Smooth muscle cell of the brain vasculature (primary cell): ENCODE measurements at places on chromosomes 13 and 19.

DNA sequence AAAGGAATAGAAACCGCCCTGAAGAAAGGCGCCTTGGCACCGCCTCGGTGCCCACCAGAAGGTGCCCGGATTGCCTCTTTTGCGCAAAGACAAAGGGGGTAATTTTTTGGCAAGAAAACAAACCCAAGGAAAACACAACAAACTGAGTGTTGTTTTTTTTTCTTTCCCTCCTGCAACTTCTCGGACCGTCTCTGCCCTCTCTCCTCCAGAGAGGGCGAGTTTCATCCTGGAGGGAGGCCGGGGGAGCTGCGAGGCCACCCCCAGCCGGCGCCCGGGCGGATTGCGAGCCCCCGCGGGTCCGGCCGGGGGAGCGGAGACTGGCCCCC lies 2.3 kb downstream of the ZNF536 start:
- DNase-seq = no peak

- no peak for DNase-seq
Measured at GRCh38 chr13:106302011-106302410, 233.5 kb downstream of the EFNB2 start.

DNA sequence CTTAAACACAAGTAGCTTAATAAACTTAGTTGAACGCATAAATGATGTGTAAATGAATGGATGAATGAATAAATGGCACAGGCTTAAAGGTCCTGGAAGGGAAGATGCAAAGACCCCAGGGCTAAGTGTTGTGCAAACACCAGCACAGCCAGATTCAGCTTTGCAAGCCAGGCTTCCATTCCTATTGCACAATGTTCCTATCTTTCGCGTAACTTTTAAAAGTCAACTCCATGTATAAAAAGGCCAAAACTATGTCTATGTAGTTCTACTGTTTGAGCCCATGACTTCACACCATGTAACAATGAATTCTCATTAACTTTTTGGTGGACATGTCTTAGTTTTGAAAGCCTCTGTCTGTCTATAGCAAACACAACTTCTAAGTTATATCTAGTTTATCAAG lies 226.0 kb downstream of the NALCN start:
- DNase-seq = no peak

GRCh38 chr13:102710261-102710679 lies 15.4 kb upstream of the METTL21C start:
- no peak for DNase-seq

DNA sequence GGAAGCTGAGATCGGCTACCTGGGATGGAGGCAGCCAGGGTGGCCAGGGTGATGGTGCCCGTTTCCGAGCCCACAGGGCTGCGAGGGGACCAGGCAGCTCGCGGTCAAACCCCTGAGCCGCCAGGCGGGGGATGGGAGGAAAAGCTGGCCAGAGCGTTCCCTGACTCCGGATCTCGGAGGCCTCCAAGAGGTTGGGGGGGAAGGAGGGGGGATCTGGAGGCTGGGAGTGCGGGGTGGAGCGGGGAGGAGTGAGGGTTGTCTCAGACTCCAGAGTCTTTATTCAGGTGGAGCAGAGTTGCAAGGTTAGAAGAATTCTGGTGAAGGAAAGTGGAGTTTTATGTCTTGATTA lies 1.1 kb downstream of the CACNG7 start:
- no peak for DNase-seq

DNA sequence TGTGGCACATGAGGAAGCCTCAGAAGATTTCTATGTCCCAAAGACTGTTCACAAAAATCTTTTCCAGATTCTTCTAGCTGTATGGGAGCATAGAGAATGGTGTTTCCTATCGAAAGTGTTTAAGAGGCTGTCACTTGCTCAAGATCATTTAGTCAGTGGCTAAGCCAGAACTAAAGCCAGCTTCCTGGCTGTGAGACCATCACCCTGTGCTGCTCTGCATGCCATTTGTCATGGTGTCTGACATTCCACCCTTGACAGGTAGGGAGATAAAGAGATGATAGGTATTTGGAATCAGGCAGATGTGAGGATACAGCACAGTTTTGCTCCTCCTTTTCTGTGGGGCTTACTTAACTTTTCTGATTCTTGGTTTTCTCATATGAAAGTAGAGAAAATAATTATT lies 177.3 kb downstream of the DNAJC15 start:
- no peak for DNase-seq

DNA sequence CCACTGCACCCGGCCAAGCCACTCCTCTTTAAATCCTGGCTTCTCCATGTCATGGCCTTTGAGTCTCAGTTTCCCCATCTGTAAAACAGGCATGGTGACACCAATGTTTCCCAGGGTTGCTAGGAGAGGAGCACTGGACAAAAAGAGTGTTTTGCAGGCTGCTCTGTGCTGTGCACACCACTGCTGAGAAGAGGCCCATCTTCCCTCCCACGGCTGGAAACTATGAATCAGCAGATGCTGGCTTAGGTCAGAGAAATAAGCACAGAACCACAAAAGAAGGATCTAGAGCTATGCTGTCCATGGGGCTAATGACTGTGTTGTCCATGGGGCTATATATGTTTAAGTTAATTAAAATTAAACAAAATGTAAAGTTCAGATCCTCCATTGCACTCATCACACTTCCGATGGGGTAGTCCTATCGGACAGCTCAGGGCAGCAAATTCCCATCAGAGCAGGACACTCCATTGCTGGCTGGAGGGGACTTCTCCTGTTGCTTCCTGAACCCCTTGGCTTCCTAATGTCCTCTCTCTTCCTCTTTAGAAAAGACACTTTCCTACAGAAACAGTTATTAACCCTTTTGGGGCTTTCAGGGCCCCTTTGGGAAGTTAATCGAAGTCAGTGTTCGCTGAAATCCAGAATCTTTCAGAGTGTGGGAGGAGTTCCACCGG lies 37.1 kb downstream of the TSHZ3 start:
- no peak for DNase-seq

DNA sequence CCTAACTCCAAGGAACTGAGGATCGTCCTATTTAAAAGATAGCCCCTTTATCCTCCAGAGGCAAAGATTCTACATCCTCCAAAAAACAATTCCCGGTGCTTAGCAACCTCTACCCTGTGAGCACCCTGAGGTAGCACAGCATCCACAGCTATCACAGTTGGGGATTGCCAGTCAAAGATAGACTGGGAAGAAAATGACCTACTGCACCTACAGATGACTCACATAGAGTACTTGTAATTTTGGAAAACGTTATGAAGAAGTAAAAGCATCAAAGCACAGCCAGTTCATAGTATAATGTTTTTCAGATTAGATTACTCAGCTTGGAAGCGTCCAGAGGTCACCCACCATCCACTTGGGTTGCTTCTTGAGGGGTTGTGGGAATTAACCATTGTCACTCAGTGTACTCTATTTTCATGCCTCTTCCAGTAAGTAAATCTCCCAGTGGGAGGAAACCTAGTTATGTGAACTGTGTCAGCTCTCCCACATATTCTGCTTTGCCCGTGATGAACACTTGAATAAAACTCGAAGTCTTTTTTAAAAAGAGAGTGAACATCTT lies 8.9 kb upstream of the FAM124A start:
- DNase-seq = peak; percentile 57

- no peak for DNase-seq
Measured at GRCh38 chr13:104431895-104432294, 1365.7 kb upstream of the SLC10A2 start.

DNA sequence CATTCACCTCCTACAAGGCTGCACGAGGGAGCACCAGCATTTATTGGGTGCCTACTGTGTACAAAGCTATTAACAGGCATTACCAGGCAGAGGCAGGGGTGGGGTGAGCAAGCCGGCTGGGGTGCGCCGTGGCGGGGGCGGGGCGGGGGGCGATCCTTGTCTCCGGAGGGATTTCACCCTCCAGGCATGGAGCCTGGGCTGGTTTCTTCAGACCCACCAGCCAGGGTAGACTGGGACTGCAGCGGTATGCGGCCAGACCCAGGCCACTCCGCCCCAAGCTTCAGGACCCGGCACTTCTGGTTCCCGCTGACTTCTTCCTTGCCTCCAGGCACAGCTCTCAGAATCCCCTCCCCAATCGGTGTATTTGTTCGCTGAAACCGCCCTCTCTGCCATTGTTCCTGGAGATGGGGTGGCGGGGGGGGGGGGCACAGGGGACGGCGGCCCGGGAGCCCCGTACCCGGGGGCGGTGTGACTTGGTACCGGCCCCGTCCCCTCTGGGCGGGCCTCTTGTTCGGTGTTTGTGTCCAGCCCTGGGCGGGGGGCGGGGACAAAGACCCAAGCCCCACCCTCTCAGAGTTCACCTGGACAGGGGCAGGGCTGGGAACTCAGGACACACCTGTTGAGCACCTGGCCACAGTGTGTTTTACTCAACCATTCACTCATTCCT lies 14.4 kb downstream of the TJP3 start:
- no peak for DNase-seq

DNA sequence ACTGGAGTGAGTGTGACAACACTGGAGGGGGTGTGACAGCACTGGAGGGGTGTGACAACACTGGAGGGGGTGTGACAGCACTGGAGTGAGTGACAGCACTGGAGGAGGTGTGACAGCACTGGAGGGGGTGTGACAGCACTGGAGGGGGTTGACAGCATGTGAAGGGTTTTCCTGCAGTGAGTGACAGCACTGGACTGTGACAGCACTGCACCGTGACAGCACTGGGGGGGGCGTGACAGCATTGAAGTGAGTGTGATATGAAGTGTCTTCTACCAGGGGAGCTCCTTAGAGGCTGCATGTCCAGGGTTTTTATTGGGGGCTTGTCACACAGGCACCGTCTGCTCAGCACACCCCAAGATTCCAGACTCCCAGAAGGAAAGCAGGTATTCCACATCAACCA lies 274.8 kb downstream of the TEX29 start:
- no peak for DNase-seq

DNA sequence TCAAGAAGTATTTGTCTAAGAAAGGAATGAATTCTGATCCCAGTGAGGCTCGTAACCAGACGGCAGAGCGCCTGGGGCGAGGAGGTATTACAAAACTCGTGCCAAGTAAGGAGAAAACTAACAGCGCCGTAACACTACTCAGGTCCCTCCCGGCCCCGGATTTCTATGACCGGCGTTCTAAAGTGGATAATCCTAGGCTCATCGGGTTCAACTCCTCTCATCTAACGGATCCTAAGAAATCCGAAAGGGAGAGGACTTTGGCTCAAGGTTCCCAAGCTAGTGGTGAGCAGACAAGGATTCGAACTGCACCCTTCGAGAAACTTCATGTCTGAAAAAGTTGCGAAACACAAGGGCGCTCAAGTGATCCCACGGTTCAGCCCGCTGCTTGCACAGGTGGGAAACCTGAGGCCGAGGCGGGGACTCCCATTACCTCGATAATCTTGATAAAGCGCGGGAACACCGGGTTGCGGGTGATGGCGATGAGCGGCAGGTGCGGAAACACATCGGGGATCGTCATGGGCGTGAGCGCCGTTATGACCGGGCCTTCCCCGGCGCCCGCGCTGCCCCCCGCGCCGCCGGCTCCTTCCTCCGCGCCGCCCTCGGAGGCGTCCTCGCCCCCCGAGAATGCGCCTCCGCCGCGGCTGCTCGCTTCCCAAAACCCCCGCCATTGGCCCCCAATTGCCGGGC lies 529 bp downstream of the LONP1 start:
- DNase-seq = no peak

DNA sequence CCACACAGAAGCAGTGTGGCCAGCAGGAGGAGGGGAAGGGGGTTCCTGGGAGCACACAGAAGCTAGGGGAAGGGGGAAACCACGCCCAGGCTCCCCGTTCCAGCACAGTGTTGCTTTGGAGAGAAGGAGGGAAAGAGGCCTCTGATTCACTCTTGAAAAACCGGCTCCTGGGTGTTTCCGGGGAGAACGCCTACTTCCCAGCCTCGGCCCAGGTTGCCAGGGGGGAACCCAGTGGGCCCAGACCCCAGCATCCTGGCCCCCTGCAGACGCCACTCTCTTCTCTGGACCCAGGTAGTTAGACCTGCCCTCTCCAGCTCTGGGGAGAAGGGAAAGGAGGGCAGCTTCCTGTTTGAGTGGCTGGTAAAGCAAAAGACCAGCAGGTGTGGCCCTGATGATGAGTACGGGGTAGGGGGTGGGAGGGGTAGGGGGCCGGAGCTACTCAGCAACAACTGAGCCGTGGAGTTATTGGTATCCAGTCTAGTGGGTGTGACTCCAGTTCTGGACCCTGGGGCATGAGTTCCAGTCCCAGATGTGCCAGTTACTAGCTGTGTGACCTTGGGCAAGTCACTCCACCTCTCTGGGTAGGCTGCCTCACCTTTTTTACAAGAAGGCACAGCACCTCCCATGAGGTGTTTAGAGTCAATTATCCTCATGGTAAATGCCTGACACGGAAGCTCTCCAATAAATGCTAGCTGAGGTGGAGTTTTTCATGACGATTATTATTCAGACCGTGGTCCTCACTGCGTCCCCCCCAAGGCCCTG lies 836 bp downstream of the GIPC1 start:
- DNase-seq = no peak

- DNase-seq = no peak
Measured at GRCh38 chr13:29510651-29511084, 84.8 kb downstream of the SLC7A1 start.

DNA sequence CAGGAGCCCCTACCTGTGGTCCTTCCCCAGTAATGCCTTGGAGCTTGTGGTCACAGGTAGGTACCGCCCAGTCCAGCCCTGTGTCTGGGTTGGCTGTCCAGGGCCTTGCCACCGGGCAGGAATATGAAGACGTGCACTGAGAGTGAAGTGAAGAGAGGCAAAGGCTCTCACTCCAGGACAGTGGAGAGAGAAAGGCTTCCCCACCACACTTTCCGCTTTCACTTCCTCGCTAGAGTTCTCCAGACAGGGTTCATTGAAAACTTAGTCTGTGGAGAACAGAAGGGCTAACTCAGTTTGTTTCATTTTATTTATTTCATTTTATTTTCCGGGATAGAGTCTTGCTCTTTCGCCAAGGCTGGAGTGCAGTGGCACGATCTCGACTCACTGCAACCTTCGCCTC lies 14.2 kb downstream of the FCAR start:
- no peak for DNase-seq

GRCh38 chr19:11382898-11383705 lies 1.0 kb downstream of the EPOR start:
- DNase-seq = no peak

DNA sequence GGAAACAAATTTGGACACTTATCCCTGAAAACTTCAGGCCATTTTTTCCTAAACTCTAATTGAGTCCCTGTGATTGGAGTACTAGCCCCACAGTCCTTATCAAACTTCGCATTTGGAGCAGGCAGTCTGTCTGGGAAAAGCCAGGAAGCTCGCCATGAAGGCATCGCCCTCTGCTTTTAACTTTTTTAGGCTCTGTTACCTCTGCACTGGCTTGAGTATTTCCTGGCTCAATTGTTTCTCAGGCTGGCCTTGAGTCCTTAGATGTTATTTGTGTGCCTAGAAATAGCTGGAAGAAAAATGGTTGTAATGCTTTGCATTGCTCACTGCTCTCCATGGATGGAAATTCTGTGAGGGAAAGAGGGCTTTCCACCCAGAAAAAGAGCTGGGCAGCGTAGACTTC lies 24.2 kb downstream of the ACTN4 start:
- no peak for DNase-seq

GRCh38 chr13:63011996-63012395 lies 1596.3 kb upstream of the PCDH20 start:
- no peak for DNase-seq

- DNase-seq = no peak
Measured at GRCh38 chr19:55809381-55810058, 22.3 kb downstream of the NLRP11 start.

GRCh38 chr19:4052993-4053422 lies 13.7 kb downstream of the ZBTB7A start:
- no peak for DNase-seq
